ENCODE measurements at places on chromosomes 2 and 18.

- DNase-seq, result no peak
Observed at GRCh38 chr2:20624156-20624883, 26.6 kb downstream of the HS1BP3 start.

DNA sequence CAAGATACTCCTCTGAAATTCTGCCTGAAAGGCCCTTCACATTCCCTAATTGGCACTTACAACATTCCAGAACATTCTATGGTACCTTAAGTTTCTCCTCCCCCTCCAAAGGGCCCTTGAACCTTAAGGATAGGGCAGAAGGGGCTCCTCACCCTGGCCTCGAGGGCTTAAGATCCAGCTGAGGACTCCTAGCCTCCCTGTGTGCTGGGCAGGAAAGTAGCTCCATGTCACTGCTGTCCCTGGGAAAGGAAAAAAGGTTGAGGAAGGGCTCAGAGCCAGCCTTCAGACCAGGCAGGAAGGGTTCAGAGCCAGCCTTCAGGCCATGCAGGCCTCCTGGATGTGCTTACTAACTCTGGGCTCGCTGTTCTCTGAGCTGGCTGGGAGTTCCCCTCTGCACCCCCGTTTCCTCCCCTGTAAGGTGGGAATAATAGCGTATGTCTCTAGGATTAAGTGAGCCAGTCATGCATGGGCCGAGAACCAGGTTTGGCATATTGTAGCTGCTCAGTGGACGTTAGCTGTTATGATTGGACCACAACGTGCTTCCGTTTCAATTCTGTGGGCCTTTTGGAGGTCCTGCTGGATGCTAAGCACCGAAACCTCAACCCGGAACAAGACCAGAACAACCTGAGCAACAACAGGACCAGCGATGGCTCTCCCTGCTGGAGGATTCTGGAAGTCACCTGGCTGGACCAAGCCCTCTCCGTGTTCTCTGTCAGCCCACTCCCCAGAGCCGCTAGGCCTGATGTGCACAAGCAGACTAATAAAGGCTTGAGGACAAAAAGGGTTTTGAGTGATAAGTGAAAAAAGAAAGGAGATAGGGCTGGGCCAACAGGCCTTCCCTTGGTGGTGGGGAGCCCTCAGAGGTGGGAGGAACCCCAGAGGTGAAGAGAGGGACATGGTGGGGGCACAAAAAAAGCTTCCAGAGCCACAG is 1.0 kb upstream of the B3GNT7 start:
- DNase-seq, result no peak

DNA sequence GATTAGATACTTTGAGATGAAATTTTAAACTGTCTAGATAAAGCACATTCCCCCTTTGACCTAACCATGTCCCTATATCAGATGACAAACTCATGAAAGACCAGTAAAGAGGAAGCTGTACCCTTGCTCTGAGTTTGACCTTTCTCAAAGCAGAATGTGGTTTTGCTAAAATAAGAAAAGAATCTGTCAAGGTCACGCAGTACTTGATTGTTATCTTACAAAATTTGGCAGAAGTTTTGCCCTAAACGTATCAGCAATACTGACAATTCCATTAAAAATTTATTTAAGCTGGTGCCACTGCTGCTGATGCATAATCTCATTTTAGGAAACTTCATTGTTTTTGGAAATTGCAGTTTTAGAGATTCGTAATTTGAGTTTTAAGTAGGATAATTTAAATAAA is 31.2 kb upstream of the GALM start:
- DNase-seq, result no peak

DNA sequence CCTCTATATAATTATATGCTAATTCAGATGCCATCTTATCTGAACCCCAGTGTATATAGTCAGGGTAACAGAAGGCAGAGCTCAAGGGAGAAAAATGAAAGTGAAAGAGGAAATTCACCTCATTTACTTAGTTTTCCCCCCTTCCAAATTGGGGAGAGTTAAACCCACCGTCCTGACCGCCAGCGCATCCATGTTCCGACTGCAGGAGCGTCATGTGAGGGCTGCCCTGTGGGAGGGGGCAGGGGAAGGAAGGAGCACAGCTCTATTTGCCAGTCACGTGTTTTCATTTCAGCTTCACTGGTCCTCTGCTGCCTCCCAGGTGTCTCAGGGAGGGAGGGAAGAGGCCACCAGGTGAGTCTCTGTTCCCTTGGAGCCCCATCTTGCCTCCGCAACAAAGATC is 13.2 kb downstream of the CNNM4 start:
- no peak for DNase-seq

DNA sequence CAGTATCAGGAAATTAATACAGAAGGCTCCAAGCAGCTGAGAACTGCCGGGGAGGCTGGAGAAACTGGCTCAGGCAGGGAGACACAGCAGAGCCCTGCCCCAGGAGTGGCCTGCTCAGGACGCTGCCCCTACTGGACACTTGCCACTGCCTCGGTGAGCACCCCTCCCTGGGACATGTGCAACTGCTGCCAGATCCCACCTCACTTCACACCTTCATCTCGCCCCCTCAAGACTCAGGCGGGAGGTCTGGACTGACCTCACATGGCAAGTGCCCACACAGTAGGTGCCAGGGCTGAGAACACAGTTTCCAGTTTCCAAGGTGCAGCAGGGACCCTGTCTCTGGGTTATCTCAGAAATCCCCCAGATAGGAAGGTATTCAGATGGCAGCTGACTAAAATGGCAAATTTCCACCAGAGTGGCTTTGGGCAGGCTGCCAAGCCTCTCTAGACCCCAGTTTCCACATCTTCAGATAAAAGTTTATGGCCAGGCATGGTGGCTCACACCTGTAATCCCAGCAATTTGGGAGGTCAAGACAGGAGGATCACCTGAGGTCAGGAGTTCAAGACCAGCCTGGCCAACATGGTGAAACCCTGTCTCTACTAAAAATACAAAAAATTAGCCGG is 33.7 kb upstream of the LBH start:
- no peak for DNase-seq

GRCh38 chr2:174300114-174300513 is 34.6 kb upstream of the SP9 start:
- DNase-seq, result no peak

GRCh38 chr18:8895987-8896619 is 190.7 kb downstream of the MTCL1 start:
- no peak for DNase-seq

- DNase-seq, result no peak
Observed at GRCh38 chr2:235235977-235236767, 257.7 kb upstream of the AGAP1 start.

DNA sequence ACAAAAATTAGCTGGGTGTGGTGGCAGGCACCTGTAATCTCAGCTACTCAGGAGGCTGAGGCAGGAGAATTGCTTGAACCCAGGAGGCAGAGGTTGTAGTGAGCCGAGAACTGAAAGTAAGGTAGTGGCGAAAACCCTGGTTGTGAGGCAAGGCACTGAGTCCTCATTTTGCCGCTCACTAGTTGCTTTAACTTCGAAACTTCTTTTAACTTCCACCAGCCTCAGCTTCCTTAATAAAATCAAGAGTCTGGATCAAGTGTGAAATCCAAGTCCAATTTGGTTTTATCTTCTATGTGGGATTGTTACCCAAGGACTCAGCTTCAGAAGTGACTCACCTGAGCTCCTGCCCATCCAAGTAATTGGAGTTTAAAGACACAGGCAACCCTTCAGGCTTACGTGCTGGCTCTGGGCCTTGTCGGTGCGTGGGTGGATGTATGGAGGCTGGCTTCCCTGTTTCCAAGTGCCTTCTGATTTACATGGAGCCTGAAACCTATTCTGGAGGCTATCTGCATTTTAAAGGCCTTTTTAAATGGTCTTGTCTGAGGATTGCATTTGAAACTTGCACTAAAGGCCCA is 374.2 kb upstream of the ID2 start:
- DNase-seq, result no peak

- no peak for DNase-seq
Observed at GRCh38 chr2:51014759-51015158, 17.2 kb downstream of the NRXN1 start.

GRCh38 chr2:165886487-165887146 is 67.0 kb downstream of the TTC21B start:
- no peak for DNase-seq

DNA sequence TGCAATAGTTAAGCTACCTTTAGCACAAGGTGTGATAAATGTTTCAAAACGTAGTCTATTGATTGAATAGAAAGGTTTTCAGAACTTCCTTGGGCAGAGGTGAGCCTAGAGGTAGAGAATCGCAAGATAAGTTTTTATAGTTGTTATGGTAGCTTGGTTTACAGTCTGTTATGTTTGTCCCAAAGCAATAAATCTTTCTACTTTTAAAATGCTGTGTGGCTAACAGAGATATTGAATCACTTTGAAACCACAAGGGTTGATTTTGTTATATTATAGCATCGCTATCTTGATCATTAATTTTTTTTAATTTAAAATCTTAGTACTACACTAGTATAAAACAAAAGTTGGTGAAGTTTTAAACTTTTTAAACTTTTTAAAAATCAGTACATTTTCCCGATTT is 126.7 kb downstream of the TMEM182 start:
- DNase-seq, result no peak

DNA sequence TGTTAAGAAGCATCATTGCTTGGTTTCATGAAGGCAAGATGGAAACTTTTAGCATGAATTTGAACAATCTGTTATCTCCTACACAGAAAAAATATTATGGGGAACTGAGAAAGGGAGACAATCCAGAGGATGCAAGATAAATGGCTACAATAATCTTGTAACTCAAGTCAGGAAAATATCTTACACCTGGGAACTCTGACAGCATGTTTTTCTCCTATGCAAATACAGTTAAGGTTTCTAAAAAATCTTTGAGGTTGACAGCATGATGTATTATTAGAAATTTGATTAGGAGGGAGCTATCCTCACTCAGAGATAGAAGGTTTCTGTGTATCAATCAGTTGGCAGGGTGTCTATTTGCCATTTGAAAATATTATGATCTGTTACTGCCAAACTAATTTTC is 75.6 kb downstream of the GPD2 start:
- DNase-seq, result no peak

Measured in C1 segment of cervical spinal cord (tissue), 14 donors.